ENCODE measurements at places on chromosomes 2 and 18. TPM values are rescaled to one million over a fixed set of nuclear protein-coding genes. Genes with fewer than 3 reads are reported as not detected.
A peak's percentile ranks its signal among the peaks of the same experiment; 100 is the strongest.

DNA sequence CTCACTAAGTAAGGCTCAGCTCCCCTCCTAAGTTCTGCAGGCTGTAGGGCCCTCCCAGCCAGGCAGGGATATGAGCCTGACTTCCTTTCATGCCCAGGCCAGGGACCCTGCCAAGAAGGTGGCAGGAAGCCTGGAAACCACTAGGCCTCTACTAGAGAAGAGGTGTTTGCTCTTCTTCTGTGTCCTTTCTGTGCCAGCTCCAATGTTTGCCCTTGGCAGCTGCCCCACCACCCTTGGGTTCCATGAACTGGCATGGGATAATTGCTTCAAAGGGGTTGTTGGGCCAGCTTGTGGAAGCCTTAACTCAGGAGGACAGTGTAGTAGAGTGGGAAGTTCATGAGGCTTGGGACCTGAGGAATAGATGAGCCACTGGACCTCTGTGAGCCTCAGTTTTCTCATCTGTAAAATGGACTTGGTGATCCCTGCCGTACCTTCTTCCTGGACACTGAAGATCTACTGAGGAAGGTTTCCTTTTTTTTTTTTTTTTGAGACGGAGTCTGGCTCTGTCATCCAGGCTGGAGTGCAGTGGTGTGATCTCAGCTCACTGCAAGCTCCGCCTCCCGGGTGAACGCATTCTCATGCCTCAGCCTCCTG, 3.9 kb downstream of the SLC35F6 start:
- H3K27ac ChIP-seq: no peak overlapping the region
- peaks cover 94% of the 10 kb centered on the region for H3K4me1 ChIP-seq
- no peak overlapping the region for H3K4me3 ChIP-seq
- H3K27me3 ChIP-seq: no peaks in the 10 kb centered on the region

- no peaks in the 10 kb centered on the region for H3K36me3 ChIP-seq
- H3K4me1 ChIP-seq: no peaks in the 10 kb centered on the region
- no peak for DNase-seq
- no peaks in the 10 kb centered on the region for H3K27me3 ChIP-seq
- no peak overlapping the region for H3K4me3 ChIP-seq
Measured at GRCh38 chr2:35978218-35978617, 377.4 kb upstream of the CRIM1 start.

ONECUT2 gene
- 0.37 TPM for total RNA-seq

DNA sequence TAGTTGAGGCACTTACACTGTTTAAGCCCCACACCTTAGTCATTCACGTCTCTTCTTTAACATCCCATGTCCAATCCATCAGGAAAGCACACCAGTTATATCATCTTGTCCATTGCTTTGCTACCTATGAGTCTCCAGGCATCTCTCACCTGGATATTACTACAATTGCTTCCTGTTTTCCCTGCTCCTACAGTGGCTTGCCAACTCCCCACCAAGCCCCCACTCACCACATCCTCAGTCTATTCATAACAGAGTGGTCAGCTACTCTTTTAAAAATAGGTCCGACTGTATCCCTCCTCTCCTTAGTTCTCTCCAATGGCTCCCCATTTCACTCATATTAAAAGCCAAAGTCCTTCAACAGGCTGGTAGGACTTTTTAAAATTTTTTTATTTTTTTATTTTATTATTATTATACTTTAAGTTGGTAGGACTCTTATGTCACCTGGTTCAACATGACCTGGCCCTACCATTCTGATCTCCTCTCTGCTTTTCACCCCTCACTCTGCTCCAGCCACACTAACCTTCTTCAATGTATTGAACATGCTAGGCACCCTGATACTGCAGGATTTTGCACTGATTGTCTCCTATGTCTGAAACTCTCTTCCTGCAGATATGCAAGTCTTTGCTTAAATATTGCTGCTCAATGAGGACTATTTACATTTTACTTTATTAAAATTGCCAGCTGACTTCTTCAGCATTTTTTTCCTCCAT, 253.2 kb downstream of the CYRIA start:
- H3K36me3 ChIP-seq: no peaks in the 10 kb centered on the region
- no peak overlapping the region for H3K4me3 ChIP-seq
- H3K4me1 ChIP-seq: no peaks in the 10 kb centered on the region
- no peak for DNase-seq

DSEL gene
- 6.2 TPM for total RNA-seq

DNA sequence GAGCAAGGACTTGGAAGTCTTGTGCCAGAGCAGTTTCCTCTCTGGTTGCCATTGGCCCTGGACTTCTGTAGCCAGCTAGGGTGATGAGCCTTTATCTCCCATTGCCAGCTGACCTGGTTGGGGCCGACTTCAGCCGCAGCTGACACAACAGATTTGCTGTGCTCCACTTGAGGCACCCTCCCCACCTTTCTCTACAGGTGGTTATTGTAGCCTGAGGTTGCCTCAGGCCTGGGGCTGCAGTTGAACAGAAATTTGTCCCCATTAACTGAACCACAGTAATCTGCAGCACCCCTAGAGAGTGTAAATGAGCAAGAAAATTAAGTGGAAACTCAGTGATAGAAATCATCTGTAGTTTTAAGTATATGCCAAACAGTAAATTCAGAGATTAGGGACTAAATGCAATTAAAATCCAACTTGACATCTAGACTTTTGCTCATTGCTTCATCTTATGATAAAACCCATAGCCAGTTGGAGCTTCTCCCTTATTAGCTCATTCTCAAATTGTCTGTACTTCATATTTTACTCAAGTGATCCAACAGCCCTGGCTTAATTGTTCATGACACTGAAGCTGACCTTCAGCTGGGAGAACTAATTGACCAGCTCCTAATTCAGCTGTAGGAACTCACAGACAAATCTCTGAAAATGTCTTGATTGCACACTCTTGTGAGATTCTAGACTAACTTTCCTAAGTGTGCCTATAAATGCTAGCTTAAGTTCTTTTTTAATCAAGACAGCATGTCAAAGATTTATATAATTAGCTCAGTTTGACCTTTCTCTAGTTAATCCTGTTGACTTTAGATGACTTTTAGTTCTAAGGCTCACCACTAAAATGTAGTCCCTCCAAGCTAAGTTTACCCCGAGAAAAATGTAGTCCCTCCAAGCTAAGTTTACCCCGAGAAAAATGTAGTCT, 48.9 kb downstream of the COPS8 start:
- no peak overlapping the region for H3K27ac ChIP-seq
- no peaks in the 10 kb centered on the region for H3K27me3 ChIP-seq
- no peaks in the 10 kb centered on the region for H3K4me1 ChIP-seq

DNA sequence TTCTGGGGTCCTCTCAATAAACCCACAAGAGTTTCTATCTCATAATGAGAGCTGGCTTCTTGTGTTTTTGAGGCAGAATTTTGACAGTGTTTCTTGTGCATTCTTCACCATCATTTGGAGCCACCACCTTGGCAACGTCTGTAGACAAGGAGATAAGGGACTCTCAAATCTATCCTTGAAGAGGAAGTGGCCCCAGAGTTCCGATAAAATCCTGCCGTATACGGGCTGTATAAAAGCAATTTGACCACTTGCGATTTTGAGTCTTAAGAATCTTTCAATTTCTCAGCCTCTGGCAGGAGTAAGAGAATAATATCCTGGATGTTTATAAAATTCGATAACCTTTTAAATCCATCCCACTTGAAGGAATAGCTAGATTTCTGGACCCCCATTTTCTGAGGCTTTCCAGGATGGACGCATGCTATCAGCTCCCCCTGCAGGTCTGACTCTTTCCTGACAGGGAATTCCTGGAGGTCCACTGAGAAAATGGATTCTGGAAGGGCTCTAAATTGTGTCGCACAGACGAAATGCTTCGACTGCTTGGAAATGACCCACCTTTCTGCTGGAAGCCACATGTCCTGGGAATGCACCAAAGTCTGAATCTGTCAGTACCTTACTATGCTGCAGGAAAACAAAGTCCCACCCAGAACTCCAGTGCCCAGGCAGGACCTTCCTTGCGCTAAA, 54.1 kb downstream of the E2F6 start:
- DNase-seq: peak; percentile 84
- no peaks in the 10 kb centered on the region for H3K4me1 ChIP-seq
- H3K36me3 ChIP-seq: no peaks in the 10 kb centered on the region
- peak overlapping the region; percentile 0 for H3K27ac ChIP-seq
- H3K27me3 ChIP-seq: no peaks in the 10 kb centered on the region
- peak overlapping the region; percentile 26 for H3K4me3 ChIP-seq

DNA sequence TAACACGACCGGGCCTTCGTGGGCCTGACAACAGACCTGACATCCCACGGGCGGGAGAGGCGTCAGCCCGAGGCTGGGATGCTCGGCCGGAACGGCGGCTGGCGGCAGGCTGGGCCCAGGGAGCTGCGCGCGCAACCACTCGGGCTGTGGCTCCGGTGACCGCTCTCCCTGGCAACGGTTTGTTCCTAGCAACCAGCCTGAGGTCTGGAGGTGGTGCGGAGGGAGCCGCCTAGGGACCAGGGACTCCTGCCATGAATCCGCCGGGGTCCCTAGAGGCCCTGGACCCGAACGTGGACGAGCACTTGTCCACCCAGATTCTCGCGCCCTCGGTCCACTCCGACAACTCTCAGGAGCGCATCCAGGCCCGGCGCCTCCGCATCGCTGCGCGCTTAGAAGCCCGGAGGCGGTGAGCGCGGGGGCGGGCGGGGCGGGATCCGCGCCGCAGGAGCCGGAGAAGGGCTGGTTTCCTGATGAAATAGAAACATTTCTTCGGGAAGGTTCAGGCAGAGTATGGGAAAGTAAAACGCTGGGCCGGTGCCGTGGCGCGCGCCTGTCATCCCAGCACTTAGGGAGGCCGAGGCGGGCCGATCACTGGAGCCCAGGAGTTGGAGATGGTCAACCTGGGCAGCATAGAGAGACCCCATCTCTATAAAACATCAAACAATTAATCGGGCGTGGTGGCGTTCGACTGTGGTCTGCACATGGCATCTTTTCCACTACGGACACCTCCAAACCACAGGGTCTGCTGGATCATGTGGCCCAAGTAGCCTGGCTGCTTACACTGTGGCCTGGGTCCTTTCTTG, at the start of gene DRC1:
Gene DRC1, plus strand, starts transcription at position 182 of the 803 bp plus-strand sequence. Its CDS starts 70 bp downstream, at position 252.
- no peak within 1 kb of the TSS for H3K27ac ChIP-seq
- no peaks in the 10 kb centered on the region for H3K27me3 ChIP-seq
- no peaks in the 10 kb centered on the region for H3K36me3 ChIP-seq
- H3K4me1 ChIP-seq: peaks cover 9% of the 10 kb centered on the region
- H3K4me3 ChIP-seq: peak within 1 kb of the TSS; percentile 25

ABCG5 gene
- 0.92 TPM for total RNA-seq
